ENCODE measurements at places on chromosomes 4 and X.

DNA sequence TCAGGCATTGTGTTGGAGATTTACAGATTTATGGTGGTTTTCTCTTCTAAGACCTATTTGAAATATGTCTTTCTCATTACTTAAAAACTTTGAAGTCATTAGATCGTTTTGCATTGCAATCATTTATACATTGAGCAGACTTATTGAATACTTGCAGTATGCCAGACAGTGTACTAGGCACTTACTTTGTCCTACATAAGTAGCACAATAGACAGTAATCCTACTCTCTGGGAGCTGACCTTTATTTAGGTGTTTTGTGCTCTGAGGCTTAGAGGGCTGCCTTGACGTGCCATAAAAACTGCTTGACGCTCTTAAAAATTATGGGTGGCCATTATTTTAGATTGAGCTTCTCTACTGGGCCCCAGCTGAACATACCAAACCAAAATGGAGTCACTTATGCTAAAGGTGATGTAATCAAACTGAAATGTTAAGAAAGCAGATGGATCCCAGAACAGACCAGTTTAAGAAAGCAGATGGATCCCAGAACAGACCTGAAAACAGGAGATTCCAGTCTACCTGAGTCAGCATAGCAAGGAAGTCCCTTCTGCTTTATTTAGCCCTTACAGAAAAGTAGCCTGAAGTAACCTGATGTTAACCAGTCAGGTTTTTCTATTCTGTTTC is 42.4 kb downstream of the PTTG2 start:
- DNase-seq = no peak

GRCh38 chr4:1630266-1630665 is 53.8 kb downstream of the FAM53A start:
- no peak for DNase-seq

DNA sequence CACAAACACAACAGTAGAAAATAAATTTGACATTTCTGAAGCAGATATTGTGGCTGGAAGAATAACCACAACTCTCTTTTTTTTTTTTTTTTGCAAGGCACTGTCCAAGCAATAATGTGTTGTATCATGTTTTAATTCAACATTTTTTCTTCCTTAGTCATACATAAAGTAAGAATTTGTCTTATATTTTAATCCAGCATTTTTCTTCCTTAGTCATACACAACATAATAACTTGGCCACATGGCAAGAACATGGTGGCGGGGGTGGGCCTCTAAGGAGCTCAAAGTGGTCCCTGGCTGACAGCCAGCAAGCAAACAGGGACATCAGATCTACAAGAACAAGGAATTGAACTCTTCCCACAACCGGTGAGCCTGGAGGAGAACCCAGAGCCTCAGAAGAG is 20.2 kb downstream of the FBXW7 start:
- no peak for DNase-seq

DNA sequence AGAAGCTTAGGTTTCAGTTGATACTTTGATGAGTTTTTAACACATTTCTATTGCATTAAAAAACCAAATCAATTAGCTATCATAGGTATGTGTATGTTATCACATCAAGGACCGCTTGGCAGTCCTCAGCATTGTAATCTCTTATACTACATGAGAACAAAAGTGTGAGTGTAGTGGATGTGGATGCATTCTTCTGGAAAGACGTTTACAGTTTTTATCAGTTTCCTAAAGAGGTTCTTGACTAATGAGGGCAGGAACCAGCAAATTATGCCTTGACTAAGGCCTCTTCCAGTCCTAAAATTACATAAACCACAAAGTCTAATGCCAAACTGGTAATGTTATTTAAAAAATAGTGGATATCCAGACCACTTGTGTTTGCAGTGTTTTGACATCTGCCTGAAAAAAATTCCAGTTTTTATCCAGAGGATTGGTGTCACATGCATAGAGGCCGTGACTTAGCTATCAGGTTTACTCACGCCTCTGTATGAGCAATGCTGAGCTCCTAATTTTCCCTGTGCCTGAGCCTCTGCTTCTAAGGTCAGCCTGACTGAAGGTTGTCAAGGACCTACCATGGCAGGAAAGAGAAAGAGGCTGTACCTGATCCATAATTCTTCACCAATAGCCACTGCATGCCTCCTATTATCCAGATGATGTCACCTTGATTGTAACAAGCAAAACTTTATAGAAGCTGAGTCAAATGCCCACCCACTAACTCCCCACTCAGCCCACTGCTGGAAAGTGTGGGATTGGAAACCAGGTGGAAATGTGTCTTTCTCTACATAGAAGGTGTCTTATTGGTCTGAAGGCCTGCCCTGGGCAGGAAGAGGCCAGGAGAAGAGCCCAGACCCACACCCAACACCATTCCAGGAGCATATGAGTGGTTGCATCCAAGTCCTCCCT is 68.7 kb downstream of the ENPP6 start:
- no peak for DNase-seq

GRCh38 chr4:174828845-174829701 is at the start of gene GLRA3:
TSS of gene GLRA3 (minus strand) at chr4:174829247. CDS start at chr4:174828811, 436 bp downstream.
- DNase-seq = no peak

GRCh38 chrX:51420610-51421009 is 75.8 kb downstream of the NUDT11 start:
- DNase-seq = no peak

DNA sequence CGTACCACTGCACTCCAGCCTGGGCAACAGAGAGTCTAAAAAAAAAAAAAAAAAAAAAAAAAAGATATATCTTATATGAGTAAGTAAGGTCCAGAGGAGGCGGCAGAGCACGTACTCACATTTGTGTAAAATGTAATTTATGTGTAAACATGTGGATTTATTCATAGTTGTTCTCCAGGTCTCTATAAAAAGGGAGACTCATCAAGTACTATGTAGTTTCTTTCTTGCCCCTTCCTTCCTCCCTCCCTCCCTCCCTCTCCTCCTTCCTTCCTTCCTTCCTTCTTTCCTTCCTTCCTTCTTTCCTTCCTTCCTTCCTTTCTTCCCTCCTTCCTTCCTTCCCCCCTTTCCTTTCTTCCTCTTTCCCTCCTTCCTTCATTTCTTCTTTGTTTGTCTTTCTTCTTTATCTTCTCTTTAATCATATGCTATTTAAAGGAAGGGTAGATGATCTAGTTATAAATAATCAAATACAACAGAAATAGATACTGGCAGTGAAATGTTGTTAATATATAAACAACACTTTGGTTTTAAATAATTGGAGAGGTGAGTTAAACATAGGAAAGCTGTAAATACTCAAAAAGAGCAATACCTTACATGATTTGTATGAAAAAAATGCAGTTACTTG is 344.8 kb downstream of the ANK2 start:
- DNase-seq = no peak

- no peak for DNase-seq
Observed at GRCh38 chr4:72631296-72631695, 62.3 kb upstream of the ADAMTS3 start.

- no peak for DNase-seq
Observed at GRCh38 chr4:33493231-33493630, 2751.1 kb downstream of the ARAP2 start.

GRCh38 chr4:106615410-106615945 is 246.9 kb upstream of the GIMD1 start:
- DNase-seq = no peak

DNA sequence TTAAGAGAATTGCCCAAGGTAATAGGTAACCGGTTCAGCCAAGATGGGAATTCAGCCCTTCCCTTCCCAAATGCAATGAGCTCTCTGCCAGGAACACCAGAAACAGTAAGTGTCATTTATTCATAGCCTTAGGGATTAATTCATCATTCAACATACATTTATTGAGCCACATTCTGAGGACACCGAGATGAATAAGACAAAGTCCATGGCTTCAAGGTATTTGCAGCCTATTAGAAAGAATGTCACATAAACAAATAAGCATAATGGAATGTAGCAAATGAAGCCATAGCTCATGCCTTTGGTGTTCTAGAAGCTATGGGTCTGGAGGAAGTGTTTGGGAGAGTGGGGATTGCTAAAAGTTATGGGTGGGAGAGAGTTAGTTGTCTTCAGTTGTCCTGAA is 6.3 kb upstream of the TAB3 start:
- no peak for DNase-seq

DNA sequence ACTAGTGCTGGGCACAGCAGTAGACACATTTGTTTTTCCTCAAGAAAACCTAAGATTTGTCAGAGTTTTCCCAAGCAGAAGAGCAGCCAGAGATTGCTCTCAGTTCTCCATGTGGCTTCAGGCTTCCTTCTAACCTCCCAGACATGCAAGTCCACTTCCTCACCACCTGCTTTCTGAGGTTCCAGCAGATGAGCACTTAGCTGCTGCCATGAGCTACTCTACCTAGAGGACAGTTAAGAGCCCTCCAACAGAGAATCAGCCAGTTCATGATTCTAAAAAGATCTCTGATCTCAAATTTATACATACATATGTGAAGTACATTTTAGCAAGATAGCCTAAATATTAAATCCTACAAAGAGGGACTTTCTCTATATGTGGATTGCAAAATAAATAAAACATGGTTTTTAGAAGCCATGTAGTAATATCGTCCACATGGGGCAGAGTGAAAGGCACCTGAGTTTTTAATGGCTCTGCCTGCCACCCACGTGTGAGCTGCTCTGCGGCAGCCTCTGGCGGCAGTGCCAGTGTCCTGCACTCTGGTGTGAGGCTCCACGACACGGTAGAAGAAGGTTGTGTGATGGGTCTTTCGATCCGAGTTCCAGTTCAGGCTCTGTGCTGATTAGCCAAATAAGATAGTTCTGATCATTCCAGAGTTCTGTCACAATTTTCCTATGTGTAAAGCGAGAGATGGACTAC is 10.3 kb downstream of the CYP4V2 start:
- peak; percentile 23 for DNase-seq

- DNase-seq = no peak
Observed at GRCh38 chr4:184250795-184251669, 33.4 kb upstream of the ENPP6 start.

GRCh38 chr4:110886856-110887255 is 264.0 kb upstream of the PITX2 start:
- no peak for DNase-seq
